ENCODE measurements at places on chromosomes 4 and X.

DNA sequence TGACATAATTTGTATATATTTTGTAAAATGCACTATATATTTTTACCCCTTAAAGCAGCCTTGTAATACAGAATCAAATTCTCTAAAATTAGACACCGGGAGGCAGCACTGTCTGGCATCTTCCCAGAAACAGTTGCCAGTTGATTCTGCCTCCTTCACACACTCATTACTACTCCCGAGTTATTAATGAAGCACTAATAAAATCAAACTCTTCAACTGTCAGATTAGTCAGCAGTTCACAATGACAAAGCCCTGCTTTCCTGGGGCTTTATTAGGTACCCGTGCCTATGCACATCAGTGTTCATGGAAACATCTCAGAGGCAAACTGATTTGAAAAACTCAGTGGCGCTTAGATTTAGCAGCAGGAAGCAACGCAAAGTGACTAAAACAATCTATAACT lies 103.5 kb upstream of the VEGFC start:
- no peak for DNase-seq

DNA sequence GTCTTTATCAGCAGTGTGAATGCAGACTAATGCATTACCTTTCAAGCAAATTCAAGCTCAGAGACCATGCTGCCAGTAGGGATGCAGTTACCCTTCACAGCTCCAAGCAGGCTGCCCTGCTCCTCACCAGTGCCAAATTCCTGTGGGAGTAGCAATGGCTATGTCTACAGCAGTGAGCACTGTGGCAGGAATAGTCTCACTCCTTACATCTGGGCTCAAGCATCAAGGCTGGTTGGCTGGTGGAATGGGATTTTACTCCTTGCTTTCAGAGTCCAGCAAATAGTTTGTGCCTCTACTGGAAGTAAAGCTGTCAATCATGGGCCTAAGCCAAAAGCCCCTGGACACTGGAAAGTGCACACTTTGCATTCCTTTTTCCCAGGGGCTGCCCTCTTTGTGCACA lies 1030.8 kb downstream of the SH3BGRL start:
- no peak for DNase-seq

DNA sequence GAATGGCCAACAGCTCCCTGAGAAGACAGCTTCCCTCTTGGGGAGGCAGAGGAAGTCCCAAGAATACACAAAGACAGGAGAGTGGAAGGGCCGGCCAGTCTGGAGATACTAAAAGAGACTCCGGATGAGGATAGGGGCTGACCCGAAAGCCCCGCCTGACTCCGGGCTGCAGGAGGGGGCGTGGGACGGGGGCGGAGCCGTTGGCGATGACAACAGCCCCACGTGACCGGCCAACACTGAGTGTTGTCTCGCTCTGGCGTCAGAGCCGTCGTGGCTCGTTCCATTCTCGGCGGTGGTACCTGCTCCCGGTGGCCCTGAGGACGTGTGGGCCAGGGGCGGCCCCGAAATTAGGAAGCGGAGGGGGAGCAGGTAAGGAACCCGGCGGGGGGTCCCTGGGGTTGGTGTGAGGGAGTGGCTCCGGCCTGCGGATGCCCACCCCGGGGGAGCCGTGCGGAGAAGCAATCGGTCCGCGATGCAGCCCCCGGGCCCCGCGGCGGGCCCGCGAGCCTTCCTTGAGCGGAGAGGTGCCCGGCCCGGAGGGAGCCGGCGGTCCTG lies at the start of gene BEX4:
Gene BEX4 (plus strand): TSS at position 239 of the 555 bp plus-strand sequence. CDS start 1,046 bp downstream, outside the sequence.
- DNase-seq: peak; percentile 61

DNA sequence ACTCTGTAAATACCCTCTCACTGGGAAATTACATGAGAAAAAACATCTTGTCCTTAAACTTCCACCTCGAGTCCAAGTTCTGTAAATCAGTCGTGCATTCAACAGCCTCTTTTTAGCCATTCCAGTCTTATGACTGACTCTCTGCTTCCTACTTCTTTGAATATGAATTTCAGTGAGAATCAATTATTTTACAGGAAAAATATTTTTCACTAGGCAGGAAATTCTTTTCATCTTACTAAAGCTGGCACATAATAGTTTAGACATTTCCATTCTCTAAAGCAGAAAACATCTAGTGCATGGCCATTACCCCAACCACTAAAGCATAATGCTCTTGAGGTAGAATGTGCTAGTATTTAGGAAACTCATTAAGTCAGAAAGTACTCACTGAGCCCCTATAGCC lies 565.7 kb upstream of the FAT1 start:
- no peak for DNase-seq

DNA sequence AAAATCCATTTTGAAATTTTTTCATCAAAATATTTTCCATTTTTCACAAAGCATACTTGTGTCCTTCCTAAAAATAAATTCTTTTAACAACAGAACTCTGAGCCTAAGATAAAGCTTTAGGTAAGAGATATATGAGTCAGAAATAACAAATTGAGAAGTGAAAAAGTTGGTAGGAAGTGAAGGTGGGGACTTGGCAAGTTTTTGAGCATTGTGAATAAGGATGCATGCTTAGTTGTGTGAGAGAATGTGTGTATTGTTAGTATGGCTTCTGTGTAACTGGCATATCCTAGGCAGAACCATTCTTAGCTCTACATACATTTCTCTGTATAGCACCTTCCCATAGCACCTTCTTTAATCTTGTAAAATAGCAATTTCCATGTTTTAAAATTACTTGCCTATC lies 6.8 kb downstream of the ASB5 start:
- DNase-seq: no peak

DNA sequence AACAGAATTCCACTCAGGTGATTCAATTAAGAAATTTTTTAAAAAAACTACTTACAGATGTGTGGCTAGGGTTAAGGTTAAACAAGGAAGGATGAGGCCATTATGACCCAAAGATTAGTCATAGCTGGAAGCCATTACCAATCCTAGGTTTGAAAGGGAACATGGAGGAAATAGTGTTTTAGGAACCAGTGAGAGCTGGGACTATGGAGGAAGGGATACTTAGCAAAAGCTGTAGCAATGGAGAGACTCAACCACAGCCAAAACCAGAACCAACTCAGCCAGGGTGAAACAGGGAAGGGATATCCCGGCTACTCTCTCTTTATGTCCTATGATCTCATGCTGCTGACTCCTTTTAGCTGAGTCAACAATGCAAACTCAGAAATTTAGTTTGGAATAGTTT lies 148.6 kb upstream of the CNKSR2 start:
- DNase-seq: no peak

DNA sequence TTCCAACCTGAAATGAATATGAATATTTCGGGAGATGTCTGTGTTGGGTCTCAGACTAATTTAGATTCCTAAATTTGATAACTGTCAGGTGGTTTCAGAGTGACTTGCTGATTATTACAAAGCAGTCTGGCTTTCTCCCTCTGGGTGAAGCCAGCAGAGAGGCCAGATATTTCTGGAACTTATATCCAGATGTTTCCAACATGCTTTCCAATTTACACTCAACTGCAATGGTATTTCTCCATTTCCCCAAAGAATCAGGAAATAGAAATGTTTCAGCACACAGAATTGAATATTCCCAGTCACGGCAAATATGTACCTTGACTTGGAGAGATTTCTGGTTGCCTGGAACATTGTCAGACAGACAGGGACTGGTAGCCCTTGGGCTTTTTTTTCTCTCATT lies 48.5 kb upstream of the EGFL6 start:
- DNase-seq: no peak

DNA sequence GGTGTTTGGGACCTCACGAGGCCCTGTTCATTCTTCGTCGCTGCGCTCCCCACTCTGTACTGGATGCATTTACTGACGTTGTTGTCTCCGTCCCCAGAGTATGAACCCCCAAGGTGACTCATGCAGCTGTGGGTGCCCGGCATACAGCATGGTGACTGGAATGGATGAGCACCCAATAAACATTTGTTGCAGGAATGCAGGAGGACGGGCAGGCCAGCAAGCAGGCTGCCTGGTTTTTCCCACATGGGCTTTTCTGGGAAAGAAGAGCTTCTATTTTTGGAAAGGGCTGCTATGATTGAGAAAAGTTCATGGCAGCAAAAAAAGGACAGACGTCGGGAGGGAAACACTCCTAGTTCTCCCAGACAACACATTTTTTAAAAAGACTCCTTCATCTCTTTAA lies 893 bp upstream of the SOD3 start:
- DNase-seq: no peak

GRCh38 chr4:10203851-10204250 lies 87.3 kb upstream of the WDR1 start:
- DNase-seq: no peak

GRCh38 chrX:84078991-84079390 lies 109.0 kb downstream of the RPS6KA6 start:
- no peak for DNase-seq

GRCh38 chr4:168562041-168562571 lies 65.3 kb downstream of the PALLD start:
- DNase-seq: no peak

DNA sequence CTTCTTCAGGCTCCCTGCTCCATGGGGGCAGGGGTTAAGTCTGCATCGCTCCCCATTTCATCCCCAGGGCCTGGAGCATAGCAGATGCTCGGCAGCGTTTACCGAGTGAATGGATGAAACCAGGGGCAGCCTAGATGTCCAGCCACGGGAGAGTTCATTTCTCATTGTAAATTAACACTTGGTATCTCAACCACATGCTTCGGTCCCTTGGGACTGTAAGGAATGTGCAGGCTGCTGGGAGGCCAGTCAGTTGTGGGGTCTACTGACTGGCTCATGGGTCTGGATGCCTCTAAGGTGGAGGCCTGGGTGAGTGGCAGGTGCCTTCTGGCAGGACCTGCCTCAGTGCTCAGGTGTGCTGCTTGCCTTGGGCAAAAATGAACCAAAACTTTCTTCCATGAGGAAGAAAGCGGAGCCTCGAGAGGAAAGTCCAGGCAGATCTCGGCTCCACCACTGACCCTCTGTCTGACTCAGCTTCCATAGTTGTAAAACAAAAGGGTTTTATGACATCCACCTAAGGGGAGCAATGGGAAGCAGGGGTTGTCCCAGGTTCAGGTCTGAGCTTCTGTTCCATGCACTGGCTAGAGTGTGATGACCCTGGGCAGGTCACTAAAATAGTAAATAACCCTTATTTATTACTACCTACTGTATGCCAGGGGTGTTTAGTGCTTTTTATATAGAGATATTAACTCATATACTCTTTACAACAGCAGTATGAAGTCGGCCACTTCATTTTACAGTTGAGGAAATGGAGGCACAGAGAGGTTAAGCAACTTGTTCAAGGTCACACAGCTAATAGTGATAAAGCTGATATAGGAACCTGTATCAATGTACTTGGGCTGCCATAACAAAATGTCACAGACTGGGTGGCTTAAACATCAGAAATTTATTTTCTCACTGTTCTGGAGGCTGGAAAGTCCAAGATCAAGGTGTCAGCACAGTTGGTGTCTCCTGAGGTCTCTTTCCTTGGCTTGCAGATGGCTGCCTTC lies 144.3 kb upstream of the STX18 start:
- no peak for DNase-seq

GRCh38 chrX:115260330-115260729 lies 26.4 kb upstream of the LRCH2 start:
- no peak for DNase-seq

- DNase-seq: no peak
Observed at GRCh38 chr4:121706595-121707021, 9.8 kb upstream of the ANXA5 start.

DNA sequence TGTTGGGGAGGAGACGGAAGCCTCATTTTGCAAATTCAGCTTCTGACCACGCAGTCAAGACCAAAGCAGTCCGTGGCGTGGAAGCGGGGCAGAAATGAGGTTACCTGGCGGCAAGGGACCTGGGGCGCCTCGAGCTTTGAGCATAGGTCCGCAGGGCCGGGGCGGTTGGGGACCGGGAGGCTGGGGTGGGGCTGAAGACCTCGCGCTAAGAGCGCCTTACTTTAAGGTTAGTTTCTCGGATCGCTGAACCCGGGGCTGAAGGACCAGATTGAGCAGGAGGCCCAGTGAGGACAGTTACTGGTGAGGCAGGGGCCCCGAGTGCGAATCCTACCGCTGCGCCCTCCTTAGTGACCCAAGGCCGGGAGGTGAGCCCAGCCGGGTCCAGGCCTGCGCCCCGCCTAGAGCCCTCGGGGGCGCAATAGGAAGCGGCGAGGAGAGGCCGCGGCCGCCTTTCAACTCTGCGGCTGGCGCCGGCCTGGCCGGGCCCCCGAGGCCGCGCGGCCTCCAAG lies 7.5 kb downstream of the MSX1 start:
- DNase-seq: no peak

DNA sequence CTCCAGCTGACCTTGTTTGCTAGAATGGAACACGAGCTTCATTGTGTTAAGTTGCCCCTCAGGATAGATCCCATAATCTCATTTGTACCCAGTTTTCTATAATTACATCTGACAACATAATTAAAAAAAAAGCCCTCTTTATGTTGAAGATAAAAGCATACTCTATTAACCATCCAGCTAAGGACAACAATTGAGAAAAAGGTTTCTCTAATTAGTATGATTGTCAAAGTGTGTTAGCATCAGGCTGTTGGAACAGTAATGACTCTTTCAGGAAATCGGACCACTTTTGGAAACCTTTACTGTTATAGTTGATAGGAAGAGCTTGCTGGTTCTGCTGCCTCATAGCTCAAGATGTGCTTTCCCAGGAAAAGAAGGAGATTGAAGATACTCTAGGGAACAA lies 172.6 kb downstream of the FHIP1A start:
- DNase-seq: no peak

GRCh38 chr4:115770046-115770543 lies 656.7 kb upstream of the NDST4 start:
- DNase-seq: no peak

GRCh38 chr4:96356591-96357370 lies 516.9 kb downstream of the PDHA2 start:
- no peak for DNase-seq

DNA sequence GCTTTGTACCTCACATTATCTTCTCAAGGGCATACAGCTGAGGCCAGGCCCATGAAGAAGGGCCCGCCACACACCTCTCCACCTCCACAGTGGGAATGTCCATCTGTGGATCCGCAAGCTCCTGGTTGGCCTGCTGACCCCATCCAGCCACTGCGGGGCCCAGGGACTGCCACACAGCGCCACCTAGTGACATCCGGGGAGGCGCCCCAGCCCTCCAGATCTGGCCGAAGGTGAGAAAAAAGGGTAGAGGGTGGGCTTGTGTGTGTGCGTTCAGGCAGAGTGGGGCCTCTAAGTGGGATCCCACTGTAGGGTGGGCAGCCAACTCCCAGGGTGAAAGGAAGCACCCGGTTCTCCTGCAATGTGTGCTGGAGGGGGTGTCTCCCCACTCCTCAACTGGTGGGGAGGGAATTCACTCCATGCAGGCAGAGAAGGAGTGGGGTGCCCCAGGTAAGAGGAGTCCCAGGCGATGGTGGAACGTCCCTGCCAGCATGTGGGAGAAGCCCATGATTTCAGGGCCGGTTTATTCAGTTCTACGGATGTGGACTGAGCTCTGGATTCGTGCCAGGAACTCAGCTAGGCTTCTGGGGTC lies 117.3 kb downstream of the ENPP6 start:
- no peak for DNase-seq

DNA sequence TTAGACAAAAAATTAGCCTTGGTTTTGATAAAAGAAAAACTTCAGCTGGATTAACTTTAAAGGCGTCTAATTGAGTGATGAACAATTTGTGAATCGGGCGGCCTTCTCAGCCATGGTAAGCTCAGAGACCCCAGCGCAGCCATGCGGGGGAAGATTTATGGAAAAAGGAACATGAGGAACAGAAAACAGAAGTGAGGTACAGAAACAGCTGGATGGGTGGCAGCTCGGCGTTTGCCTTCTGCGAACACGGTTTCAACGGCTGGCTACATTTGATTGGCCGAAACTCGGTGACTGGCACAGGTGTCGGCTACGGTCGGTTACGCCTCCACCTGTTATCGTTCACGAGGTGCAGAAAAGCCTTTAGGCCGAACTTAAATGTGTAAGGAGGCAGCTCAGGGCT lies 401.4 kb upstream of the FAT1 start:
- no peak for DNase-seq

- peak; percentile 70 for DNase-seq
Observed at GRCh38 chrX:86047174-86047935, at the start of gene CHM. Gene CHM, minus strand, starts transcription at chrX:86047558. Its CDS starts 26 bp downstream, at chrX:86047532.

Measured in right renal pelvis (tissue), 4 donors.